ENCODE measurements at places on chromosomes 2 and 18.

DNA sequence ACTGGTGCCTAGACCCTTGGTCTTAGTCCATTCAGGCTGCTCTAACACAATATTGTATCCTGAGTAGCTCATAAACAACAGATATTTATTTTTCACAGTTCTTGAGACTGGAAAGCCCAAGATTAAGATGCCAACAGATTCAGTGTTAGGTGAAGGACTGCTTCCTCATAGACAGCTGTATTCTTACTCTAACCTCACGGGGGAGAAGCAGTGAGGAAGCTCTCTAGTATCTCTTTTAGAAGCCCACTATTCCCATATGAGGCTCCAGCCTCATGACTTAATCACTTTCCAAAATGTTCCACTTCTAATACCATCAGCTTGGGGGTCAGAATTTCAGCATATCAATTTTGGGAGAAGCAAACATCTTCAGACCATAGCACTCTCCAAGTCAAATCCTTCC lies 833.4 kb downstream of the LRRTM4 start:
- no peak for DNase-seq

DNA sequence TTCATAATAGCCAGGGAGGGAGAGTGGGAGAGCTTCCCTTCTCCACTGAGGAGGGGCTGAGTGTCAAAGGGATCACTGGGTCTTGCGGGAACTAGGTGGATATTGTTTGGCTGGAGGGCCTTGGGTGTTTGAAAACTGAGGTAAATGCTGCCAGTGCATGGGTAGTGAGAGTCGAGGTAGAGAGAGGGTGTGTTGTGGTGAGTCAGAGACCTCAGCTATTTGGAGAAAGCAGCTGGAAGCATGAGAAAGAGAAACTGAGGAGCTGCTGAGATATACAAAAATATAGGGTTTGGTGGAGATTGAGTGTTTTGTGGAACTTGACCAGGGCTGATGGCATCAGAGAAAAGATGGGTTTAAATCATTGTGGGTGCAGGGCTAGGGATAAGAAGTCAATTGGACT lies 127.0 kb upstream of the CCDC195 start:
- no peak for DNase-seq

- no peak for DNase-seq
Measured at GRCh38 chr2:37283207-37283606, 41.4 kb downstream of the PRKD3 start.

- no peak for DNase-seq
Measured at GRCh38 chr2:203578759-203579643, 43.9 kb upstream of the RAPH1 start.

DNA sequence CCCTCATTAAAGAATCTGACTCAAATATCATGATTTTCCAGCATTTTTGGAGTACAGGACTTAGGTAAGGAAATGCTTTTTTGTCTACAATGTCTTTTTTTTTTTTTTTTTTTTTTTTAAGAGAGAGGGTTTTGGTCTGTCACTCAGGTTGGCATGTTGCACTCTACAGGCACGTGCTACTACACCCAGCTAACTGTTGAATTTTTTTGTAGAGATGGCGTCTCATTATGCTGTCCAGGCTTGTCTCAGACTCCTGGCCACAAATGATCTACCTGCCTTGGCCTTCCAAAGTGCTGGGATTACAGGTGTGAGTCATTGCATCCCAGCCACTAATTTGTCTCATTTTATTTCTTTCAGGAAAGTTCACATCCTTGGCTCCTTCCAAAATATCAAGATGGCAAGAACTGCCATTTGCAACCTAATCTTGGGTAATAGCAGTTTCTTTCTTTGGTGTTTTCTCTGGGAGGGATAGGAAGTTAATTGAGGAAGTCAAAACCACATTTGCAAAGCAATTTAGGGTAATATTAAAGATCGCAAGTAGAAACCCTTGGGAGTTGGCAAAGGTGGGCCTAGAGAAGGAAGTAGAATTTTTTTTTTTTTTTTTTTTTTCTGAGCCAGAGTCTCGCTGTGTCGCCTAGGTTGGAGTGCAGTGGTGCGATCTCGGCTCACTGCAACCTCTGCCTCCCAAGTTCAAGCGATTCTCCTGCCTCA lies 15.5 kb downstream of the PNO1 start:
- DNase-seq, result peak; percentile 12

DNA sequence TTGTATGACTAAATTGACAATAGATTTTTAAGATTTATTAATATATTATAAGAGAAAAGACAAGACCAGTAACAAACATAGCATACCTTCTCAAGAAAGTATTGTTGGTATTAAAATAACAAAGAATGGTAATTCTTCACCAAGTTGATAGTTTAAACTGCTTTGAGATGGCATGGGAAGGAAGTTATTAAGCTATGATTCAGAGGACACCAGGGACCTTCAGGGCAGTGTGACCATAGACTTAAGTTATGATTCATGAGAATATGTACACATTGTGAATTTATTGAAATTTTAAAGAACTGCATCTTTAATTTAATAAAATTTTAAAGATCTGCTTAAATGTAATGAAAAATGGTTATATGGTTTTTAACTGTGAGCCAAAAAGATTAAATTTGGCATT lies 205.7 kb downstream of the DSEL start:
- no peak for DNase-seq

- no peak for DNase-seq
Measured at GRCh38 chr2:86786001-86786536, 4.6 kb downstream of the CD8A start.

DNA sequence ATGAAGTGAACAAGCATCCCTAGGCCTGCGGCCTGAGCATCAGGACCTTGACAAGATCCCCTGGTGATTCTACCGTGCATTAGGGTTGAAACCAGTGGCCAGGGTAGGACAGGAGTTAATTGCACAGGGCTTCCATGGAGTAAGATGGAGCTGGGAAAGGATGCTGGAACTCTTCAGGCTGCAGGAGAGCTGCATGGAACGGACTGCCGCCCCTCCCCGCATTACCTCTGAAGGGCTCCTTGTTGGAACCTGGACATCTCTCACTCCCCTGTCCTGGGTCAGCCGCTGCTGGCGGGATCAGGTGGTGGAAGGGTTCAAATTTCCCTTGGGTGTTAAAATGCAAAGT lies 156.6 kb upstream of the ID2 start:
- DNase-seq, result no peak

DNA sequence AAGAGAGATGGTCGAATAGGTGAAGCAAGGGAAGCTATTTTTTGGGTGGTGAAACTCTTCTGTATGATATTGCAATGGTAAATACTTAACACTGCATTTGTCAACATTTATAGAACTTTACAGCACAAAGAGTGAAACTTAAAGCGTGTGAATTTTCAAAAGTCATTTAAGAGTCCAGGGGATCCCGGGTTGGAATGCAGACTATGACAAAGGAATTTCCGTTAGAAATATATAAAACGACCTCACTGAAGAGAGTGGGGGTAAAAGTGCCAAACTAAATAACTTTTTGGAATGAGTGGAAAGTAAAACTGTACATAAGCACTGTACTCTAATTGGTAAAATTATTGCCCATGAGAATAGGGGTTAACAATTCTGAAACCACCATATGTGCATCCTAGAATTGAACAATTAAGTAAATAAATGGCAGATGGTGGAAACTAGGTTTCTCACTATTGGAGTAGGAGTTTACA lies 191.0 kb upstream of the FN1 start:
- no peak for DNase-seq

GRCh38 chr2:191740759-191741158 lies 62.8 kb downstream of the NABP1 start:
- DNase-seq, result no peak

DNA sequence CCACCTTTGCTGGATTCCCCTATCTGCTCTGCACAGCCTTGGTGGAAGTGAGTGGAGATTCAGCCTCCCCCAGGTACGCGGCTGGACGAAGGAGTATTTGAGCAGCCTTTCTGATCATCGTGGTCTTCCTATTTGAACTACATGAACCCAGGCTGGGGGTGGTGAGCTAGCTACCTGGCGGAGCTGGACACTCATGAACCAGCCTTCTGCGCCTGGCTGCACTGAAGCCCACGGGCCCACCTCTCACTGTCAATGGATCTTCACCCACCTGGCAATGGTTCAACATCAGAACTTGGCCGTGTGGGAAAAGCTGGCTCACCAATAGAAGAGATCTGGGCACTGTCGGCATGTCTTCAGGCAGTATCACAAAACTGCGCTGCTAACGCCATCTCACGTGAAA lies 35.4 kb downstream of the ANKMY1 start:
- DNase-seq, result no peak

- DNase-seq, result no peak
Measured at GRCh38 chr2:165533331-165533730, 63.8 kb downstream of the CSRNP3 start.

GRCh38 chr18:79785831-79786230 lies 11.9 kb upstream of the KCNG2 start:
- DNase-seq, result no peak

DNA sequence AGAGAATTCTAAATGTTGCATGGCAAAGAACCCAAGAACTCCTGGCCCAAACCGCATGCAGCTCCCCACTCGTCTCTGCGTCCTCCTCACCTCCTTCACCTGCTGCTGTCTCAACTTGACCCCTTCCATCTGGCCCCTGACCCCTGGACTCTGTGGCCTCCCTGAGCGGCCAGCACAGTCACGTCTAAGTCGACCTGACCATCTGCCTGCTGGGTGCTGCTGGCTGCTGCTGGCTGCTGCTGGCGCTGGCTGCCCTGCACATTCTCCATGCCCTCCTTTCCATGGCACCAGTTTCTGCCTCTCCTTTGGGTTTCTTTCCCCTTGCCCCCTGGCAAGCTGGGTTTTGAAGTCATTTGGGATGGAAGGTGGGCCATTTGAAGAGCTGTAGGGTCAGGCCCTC lies 30.1 kb upstream of the ASB1 start:
- no peak for DNase-seq

DNA sequence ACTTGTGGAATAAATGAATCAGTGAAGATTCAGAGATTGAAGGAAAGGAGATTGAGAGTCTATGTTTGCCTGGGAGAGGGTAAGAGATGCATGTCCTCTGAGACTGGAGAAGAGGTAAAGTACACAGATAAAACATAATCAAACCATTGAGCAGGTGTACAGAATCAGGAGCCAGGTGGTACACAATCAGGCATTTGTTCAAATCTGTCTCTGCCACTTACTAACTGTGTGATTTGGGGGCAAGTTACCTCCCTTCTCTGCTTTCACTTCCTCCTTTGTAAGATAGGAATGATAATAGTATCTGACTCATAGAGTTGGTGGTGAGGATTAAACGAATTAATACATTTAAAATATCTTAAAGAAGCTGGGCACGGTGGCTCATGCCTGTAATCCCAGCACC lies 94.0 kb downstream of the CDK15 start:
- no peak for DNase-seq

GRCh38 chr2:226050822-226051221 lies 651.3 kb downstream of the NYAP2 start:
- no peak for DNase-seq

DNA sequence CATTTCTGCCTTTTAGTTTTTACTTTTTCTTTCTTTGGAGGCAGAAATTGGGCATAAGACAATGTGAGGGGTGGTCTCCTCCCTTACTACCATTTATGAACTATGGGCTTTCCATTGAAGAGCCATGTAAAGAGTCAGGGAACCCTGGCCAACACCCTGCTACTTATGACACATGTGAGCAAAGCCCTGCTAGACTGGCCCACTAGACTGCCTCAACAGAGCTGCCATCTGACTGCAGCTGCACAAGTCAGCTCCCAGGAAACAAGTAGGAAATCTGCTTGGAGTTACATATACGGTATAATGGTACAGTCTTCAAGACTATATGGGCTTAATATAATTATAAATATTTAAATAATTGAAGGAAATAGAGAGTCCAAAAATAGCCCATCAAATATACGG lies 816.8 kb downstream of the TRIB2 start:
- no peak for DNase-seq

GRCh38 chr2:205849136-205849535 lies 166.8 kb downstream of the NRP2 start:
- DNase-seq, result no peak

DNA sequence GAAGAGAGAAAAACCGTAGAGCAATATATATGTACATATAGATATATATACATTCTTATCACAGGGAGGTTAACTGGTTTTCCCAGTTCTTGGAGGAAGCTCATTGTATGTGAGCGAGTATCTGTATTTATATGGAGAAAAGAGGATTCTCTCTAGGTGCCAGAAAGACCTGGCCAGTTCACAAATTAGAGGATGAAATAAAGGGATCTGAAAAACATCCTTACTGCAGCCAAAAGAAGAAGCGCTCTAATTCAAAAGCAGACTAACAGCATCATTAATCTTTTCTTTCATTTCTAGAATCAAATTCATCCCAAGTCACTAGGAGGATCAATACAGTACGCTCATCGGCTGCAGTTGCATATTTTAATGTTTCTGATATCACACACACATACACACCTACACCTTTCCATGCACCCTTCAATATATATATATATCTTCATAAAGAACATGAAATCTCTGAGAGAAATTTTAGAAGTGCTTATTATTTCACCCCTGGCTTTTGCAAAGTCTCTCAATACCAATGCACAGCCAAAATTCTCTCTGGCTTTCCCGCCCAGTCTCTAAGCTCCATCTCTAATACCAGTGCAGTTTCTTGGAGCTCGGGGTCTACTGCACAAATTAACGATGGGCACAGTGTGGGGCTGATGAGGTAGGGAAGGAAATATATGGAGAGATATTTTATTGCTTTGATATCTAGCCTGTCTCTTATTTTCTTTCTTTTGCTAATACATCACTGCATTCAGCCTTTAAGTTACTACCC lies 731 bp downstream of the NRXN1 start:
- DNase-seq, result no peak

DNA sequence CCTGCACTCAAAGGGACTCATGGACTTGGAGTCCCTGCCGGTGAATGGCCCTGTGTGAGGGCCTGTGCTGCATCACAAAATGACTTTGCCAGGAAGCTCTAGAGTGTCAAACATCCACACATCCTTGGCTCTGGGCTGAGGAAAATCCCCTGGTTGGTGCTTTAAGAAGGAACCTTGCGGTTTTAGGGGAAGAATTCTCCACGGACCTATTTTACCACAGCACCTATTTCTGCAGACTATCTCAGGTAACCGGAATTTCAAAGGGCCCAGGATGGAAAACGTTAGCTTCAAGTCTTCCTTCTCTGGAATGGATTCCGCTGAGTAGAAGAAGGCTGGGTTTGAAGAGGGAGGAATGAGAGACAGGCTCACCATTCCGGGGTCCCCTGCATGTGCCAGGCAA lies 166.2 kb downstream of the ALK start:
- DNase-seq, result no peak

Data from pons (tissue), 1 donor.